Urinary bladder (tissue), 4 donors: ENCODE measurements at places on chromosomes 6 and 20. TPM values are rescaled to one million over a fixed set of nuclear protein-coding genes. Genes with fewer than 3 reads are reported as not detected.

The MROH8 gene
- polyA plus RNA-seq = 1.8 TPM

- DNase-seq = no peak
Measured at GRCh38 chr20:33964441-33964840, 29.3 kb upstream of the RALY start.

DNA sequence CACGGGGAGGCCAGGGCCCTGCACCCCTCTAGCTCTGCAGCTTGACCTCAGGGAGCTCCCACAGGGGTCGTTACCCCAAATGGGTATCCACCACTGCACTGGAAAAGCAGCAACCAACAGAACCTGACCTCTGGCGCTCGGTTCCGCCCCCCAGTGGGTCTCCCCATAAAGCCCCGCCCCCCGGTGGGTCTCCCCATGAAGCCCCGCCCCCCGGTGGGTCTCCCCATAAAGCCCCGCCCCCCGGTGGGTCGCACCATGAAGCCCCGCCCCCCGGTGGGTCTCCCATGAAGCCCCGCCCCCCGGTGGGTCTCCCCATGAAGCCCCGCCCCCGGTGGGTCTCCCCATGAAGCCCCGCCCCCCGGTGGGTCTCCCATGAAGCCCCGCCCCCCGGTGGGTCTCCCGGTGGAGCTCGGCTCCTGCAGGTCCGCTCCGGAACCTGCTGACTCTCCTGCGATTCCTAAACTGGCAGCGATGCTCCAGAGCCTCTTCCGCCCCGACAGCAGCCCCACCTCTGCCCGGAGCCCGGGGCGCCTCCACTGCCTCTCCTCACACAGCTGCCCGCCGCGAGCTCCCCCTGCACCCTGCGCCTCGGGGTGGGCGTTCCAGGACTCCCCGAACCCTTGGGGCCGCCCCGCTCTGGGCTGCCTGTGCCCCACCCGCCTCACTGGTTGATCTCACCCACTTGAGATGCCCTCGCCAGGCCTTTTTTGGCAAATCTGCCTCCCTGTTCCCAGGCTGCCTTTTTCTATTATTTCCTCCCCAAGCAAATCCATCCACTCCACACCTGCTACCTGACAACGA lies 12.1 kb downstream of the SLC2A4RG start:
- no peak for DNase-seq

The TMC2 gene
- 0.34 TPM for polyA plus RNA-seq

- no peak for DNase-seq
Measured at GRCh38 chr20:33064572-33065287, 11.0 kb downstream of the BPIFB3 start.

DNA sequence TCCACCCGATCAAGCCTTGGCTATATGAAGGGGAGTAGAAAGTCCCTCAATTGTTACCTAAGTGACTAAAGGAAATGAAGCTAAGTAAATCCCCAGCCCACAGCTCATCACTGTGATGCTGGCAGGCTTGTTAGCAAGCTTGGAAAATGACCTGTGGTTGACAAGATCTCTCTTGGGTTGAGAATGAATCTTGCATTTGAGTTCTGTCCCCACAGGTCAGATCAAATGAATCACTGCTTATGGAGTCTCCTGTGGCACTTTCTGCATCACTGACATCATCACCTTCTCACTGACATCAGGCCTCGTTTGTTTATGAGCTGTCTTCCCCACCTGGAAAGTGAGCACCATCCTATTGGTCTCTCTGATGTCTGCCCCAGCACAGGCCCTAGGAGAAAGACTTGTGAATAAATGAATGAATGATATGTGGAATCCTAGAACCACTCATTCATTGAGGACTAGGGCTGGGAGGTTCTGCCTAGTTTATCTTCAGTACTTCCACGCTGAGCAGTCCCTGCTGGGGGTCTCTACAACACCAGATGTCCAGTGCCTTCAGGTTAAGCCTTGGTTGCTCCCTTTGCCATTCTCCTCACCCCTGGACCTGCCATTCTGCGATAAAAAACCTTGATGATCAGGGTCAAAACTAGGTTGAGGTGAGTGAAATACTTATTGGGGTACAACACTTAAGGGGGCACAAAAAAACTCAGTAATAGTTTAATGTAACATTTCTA lies 318.4 kb upstream of the MOCS1 start:
- no peak for DNase-seq

The C20orf141 gene
- polyA plus RNA-seq = not detected

DNA sequence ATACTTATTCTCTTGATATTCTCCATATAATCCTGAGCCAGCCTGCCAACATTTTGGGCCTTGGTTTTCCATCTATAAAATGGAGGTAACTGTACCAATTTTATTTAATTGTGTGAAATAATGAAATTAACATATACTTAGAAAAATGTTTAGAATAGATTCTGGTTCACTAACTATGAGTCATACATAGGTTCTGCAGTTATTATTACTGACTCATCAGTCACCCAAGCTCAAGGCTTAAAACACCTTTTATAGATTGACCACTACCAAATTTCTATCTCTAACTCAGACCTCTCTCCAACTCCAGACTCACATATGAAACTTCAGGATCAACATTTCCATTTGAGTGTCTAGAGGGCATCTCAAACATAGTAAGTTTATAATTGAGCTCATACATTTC lies 1277.2 kb upstream of the GJE1 start:
- no peak for DNase-seq

DNA sequence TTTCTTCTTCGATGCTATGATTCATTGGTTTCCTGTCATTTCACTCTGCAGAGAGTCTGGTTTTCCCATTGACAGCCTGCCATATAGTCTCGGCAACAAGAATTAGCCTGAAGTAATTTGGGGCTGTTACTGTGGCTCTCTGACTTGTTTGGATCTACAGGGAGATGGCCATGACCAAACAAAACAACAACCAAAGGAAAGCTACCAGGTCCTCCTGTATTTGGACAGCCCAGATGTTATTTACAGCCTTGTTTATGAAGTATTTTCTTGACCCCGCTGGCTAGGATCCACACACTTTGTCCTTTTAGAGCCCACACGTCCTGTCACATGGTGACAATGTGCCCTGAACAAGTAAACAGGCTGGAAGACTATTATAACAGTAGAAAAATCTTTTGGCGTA lies 111.4 kb upstream of the PREP start:
- no peak for DNase-seq

GRCh38 chr20:48338717-48339116 lies 489.1 kb downstream of the PREX1 start:
- no peak for DNase-seq

DNA sequence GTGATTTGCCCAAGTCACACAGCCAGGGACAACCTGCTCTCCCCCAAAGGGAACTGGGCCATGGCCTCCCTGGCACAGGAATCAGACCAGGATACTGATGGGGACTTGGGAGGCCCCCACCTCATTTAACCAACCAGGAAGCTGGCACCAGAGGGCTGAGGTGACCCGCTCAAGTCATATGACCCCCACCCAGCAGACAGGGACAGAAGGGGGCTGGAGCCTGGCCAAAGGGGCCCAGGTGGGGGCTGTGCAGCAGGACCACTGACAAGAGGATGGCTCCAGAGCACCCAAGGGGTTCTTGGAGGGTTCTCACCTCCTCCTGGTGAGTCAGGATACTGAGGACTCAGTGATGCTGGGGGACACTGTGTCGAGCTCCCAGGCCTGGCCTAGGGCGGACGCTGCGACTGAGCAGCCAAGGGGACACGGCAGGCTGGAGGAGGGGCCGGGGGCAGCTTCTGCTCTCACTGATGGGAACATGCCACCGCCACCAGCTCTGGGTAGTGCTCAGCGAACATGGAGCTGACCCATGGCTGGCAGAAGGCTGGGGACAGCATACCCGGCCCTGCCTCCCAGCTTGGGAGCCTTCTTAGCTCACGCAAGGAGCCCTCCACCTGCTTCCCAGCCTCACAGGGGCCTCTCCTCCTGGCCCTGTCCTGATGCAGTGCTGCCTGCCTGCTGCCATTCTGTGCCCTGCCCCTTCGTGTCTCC lies 1.2 kb downstream of the CST7 start:
- DNase-seq = no peak

DNA sequence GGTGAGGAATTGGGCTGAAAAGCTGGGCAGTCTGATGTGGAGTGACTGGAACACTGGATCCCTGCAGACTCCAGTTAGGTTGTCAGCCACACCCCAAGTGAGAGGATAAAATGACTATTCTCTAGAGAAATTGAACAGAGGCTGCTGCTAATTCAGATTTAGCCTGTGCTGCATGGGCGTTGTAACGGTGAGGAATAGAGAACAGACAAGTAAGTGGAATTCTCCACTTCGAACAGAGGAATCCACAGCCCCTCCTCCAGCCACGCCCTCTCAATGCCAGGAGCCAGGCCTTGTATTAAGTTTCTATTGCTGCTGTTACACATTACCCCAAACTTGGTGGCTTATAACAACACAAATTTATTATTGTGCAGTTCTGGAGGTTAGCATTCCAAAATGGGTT lies 109.3 kb downstream of the CFAP61 start:
- no peak for DNase-seq

- DNase-seq = peak; percentile 86
Measured at GRCh38 chr20:32474967-32475811, 109.9 kb downstream of the NOL4L start.

DNA sequence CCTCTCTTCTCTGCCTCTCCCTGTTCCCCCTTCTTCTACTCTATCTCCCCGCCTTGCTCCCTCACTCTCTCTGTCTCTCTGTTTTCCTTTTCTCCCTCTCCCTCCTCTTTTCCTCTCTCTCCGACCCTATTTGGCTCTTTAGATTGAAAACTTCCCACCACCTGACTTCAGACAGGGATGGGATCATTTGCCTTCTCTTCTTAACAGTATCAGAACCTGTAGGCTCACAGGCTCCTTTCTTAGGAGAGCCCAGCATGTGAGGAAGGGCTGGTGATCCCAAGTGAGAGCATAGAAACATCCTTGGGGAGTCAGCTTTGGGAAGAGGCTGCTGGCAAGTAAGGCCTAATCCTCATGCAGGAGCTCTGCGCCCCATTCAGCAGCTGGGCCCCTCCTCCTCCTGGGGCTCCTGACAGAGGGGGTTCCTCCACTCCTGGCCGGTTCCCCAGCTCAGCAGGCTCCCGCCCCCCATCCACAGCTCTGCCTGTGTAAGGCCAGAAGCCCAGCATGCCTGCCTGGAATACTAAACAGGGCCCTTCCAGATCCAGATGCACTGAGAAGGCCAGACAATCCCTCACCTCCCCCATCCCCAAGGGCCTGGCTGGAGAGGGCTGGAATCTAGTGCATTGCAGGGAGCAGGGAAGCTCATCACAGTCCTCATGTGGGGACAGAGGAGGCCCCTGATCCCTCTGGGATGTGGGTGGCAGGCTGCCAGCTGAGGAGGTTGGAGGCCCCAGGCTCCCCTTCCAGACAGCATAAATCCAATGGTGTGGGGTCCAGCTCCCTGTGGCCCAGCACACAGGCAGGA lies 93.4 kb downstream of the PTPRT start:
- DNase-seq = peak; percentile 26

DNA sequence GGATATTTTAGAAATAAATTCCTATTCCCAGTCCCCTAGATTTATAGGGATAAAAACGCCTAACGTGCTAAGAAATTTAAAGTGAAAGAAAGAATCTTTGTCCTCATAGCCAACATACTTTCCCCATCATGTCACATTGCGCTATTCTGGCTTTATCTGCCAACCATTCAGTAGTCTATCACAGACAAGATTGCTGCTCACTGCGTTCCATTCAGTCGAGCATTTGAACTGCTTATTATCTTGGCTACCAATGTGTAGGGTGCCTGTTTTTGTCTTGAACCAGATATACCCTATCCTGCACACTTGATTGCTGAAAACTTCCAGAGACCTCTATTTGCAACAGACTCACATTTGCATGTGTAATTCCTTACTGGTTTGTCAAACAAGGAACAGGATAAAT lies 751.5 kb downstream of the EPHA7 start:
- no peak for DNase-seq

- DNase-seq = no peak
Measured at GRCh38 chr20:22617160-22617559, 32.8 kb upstream of the FOXA2 start.

The ERVFRD-1 gene
- 0.22 TPM for polyA plus RNA-seq

GRCh38 chr6:137728386-137729349 lies 138.4 kb upstream of the TNFAIP3 start:
- no peak for DNase-seq

DNA sequence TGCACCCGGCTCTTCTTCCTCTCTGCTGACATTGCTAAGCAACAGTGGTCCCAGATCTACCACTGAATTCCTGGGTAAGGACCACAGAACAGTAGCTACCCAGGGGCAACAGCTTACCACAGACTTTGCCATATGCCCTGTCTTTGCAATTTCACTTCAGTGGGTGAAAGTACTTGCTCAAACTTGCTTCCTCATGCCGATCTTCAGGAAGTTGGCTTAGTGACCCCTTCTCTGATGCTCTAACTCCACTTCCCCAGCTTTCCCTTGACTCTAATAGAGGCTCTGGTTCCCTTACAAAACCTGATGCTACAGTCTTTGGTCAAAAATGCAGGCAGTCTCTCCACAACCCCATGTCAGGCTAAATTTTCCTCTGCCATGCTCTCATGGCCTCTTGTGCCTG lies 3.3 kb upstream of the TAAR5 start:
- no peak for DNase-seq
